ENCODE measurements at places on chromosomes 11 and 22.

GRCh38 chr11:105132716-105133511 is 6.7 kb downstream of the CARD18 start:
- DNase-seq = no peak

GRCh38 chr11:70090961-70091381 is 12.9 kb downstream of the ANO1 start:
- DNase-seq = peak; percentile 74

- DNase-seq = no peak
Measured at GRCh38 chr11:28114731-28115130, 6.5 kb downstream of the METTL15 start.

GRCh38 chr11:8831861-8832260 is 79.1 kb upstream of the AKIP1 start:
- no peak for DNase-seq

- no peak for DNase-seq
Measured at GRCh38 chr22:43171019-43171491, 15.9 kb downstream of the TTLL12 start.

DNA sequence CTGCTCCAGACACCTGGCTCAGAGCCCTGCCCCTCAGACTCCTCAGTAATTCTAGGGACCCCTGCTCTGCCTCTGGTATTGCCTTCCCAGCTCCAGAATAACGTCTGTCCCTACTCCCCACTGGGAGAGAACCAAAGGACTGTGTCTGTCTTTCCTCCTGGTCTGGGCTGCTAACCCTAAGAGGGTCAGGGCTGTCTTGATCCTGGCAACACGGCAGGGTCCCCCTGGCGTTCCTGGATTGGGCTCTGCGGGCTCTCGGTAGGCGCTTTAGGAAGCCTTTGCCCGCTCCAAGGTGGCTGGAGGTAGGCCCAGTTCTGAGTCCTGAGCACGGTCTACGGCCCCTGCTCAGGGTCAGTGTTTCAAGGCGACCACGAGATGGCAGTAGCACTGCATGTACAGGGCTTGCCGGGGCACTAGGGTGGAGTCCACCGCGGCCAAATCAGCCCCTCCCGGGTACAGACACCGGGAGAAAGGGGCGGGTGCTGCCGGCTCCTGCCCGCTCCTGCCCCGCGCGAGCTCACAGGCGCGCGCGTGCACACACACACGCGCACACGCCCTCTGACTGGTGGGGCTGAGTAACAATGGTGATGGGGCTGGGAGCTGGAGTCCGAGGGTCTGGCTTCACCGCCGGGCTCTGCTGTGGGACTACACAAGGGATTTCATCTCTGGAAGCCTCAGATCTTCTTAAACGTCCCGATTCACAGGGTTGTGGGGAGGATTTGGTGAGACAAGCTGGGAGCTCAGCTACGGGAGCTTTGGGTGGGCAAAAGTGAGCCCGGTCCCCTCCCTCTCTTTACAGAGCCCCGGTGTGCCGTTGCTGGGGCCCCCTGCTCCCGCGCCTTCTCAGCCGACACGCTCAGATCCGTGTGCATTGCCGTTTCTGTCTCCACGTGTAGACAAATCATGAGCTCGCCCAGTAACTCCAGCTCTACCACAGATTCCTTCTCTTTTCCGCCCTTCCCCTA is 30.1 kb upstream of the HMOX1 start:
- DNase-seq = peak; percentile 68

DNA sequence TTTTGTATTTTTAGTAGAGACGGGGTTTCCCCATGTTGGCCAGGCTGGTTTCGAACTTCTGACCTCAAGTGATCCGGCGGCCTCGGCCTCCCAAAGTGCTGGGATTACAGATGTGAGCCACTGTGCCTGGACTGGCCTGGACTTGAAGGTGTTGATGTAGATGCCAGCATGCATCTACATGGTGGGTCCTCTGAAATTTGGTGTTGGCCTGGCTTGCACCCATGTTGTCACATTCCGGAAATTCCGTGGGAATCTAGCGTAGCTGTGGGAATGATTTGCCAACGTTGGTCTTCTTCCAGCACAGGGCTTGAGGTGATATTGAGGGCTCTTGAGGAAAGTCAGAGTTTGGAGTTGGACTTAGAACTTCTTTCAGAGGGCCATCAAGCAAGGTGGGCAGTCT is 6.5 kb downstream of the PACS1 start:
- no peak for DNase-seq

GRCh38 chr11:15935373-15935772 is 421.0 kb downstream of the SOX6 start:
- DNase-seq = no peak
